ENCODE measurements at places on chromosomes 2 and 18. TPM values are rescaled to one million over a fixed set of nuclear protein-coding genes. Genes with fewer than 3 reads are reported as not detected.

- peak overlapping the region; percentile 49 for H3K27ac ChIP-seq
- no peak for DNase-seq
- no peak overlapping the region for H3K4me3 ChIP-seq
- H3K36me3 ChIP-seq, result no peaks in the 10 kb centered on the region
- H3K4me1 ChIP-seq, result peaks cover 7% of the 10 kb centered on the region
These were observed 281.6 kb upstream of the STON1 start for GRCh38 chr2:48248251-48248933.

GDF7 gene
- total RNA-seq, result 0.55 TPM

DNA sequence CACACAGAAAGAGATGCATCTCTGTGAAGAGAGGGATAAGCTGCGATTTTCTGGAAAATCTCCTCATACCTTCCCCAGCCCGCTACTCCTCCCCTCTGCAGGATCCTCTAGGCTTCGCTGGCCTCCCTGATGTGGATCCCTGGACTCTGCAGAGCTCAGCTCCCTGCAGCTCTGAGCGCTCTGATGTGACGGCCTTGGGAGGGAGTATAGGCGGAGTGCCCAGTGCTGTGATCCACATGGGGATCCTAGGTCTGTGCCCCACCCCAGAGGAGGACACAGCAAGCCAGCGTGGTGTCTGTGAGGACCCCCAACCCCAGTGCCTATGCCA is 111.0 kb downstream of the GYPC start:
- H3K4me1 ChIP-seq, result peaks cover 3% of the 10 kb centered on the region
- no peak overlapping the region for H3K27ac ChIP-seq
- H3K4me3 ChIP-seq, result no peak overlapping the region
- DNase-seq, result no peak
- peaks cover 11% of the 10 kb centered on the region for H3K27me3 ChIP-seq

DNA sequence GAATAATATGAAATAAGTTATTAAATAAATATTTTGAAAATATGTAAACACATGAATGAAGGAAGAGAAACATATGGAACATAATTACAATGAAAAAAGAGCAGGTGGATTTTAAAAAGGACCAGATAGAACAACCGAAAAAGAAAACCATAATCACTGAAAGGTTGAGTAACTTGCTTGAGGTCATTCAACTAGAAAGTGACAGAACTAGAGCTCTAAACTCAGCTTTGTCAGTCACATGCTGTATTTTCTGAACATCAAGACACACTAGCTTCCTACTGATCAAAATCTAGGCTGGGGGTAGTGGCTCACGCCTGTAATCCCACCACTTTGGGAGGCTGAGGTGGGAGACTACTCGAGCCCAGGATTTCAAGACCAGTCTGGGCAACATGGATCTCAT is 30.0 kb upstream of the ITGAV start:
- H3K27ac ChIP-seq, result no peak overlapping the region
- H3K4me3 ChIP-seq, result no peak overlapping the region

IL1RL2 gene
- 0.11 TPM for total RNA-seq

ACADL gene
- 0.42 TPM for total RNA-seq

GRCh38 chr2:226707499-226707898 is 92.1 kb downstream of the IRS1 start:
- no peaks in the 10 kb centered on the region for H3K27me3 ChIP-seq

SEPTIN10 gene
- total RNA-seq, result 86.8 TPM

GRCh38 chr2:7567646-7568045 is 650.4 kb downstream of the RNF144A start:
- no peak for DNase-seq
- no peak overlapping the region for H3K27ac ChIP-seq
- no peak overlapping the region for H3K4me3 ChIP-seq
- H3K36me3 ChIP-seq, result no peaks in the 10 kb centered on the region

DNA sequence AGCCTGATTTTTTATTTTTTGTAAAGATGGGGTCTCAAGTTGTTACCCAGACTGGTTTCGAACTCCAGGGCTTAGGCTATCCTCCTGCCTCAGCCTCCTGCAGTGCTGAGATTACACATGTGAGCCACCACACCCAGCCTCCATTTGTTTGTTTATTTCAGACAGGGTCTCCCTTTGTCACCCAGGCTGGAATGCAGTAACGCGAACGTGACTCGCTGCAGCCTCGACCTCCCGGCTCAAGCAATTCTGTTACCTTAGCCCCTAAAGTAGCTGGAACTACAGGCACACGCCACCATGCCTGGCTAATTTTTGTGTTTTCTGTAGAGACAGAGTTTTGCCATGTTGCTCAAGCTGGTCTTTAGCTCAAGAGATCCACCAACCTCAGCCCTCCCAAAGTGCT is 27.2 kb downstream of the UBXN4 start:
- peaks cover 76% of the 10 kb centered on the region for H3K36me3 ChIP-seq
- no peak overlapping the region for H3K4me3 ChIP-seq
- no peak for DNase-seq
- H3K27me3 ChIP-seq, result no peaks in the 10 kb centered on the region

DNA sequence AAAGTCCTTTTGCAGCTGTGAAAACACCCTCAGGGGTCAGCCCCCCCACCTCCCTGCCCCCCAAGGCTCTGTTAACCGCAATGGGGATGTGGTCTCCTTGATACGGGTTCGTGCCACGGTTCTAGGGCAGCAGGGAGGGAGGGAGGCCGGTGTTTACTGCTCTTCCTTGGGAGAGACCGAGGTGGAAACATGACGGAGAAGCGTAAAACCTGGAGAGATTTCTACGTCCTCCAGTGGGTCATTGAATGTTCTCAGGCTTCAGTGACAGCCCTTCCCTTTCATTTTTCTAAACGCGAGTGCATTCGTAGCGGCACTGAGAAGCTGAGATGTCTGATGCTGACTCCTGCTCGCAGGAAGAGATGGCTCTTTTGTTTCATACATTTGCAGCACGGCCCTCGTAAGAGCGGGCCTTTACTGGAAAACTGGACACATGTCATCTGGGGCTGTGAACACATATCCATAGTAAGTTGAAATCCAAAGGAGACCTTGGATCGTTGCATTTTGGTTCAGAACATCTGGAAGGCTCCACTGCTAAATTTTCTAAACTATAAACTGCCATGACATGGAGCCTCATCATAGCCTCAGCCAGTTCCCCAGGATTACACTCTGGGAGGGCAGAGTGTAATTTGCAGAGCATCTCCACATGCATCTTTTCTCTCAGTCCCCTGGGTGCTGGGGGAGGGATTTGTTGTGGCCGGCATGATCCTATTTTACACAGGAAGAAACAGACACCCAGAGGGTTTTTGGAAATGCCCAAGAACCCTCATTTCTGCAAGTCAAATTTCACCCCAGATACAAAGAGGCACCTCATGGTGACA is 40.6 kb upstream of the HDAC4 start:
- peaks cover 21% of the 10 kb centered on the region for H3K4me1 ChIP-seq
- peaks cover 30% of the 10 kb centered on the region for H3K27me3 ChIP-seq
- DNase-seq, result no peak
- H3K4me3 ChIP-seq, result peak overlapping the region; percentile 64
- no peak overlapping the region for H3K27ac ChIP-seq
- H3K36me3 ChIP-seq, result peaks cover 5% of the 10 kb centered on the region

DNA sequence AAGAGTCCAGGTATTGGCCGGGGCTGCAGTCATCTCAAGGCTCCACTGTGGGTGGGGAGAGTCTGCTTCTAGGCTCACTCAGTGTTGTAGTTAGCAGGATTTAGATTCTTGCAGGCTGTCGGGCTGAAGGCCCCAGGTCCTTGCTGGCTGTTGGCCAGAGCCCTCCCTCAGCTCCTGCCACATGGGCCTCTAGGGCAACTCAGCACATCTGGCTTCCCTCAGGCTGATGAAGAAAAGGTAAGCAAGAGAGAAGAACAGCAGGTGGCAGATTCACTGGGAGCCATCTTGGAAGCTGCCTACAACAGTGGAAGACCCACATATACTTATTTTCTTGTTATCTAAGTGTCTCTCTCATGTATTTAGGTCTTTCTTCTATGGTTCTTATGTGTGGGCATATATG is 4.3 kb downstream of the MRPS9 start:
- peaks cover 12% of the 10 kb centered on the region for H3K36me3 ChIP-seq
- H3K4me3 ChIP-seq, result no peak overlapping the region

- no peak overlapping the region for H3K27ac ChIP-seq
- no peaks in the 10 kb centered on the region for H3K36me3 ChIP-seq
- no peak for DNase-seq
- H3K4me1 ChIP-seq, result peaks cover 16% of the 10 kb centered on the region
- H3K27me3 ChIP-seq, result no peaks in the 10 kb centered on the region
These were observed 13.1 kb upstream of the EPG5 start for GRCh38 chr18:45980229-45980628.

GRCh38 chr2:85737481-85737880 is 16.3 kb upstream of the ATOH8 start:
- DNase-seq, result no peak
- H3K4me3 ChIP-seq, result no peak overlapping the region
- peaks cover 4% of the 10 kb centered on the region for H3K27me3 ChIP-seq

DNA sequence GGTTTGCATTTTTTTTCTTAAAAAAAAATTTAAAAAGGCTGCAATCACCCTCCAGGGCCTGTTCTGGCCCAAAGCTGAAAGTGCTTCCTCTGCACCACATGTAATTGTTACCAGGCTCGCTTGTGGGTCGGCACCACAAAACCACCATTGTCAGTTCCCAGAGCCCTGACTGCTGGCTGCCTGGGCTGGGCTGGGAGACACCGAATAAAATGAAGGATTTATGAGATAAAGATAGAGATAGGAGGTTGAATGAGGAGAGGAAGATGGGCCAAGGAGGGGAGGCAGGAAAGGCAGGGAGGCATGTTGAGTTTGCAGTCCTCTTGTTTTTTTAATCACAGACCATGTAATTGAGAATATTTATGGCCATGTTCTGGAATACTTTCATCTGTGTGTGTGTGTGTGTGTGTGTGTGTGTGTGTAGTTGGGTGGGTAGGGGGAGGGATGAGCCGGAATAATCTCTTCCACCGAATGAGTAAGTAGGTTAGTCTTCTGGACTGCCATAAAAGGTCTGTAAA is 14.7 kb downstream of the NRP2 start:
- H3K27me3 ChIP-seq, result no peaks in the 10 kb centered on the region
- 0 out of 2 replicates have a peak, but pooled peaks cover 2% of the 10 kb centered on the region for H3K36me3 ChIP-seq
- no peak overlapping the region for H3K4me3 ChIP-seq
- DNase-seq, result no peak
- peaks cover 81% of the 10 kb centered on the region for H3K4me1 ChIP-seq

CPLX4 gene
- total RNA-seq, result not detected

- no peaks in the 10 kb centered on the region for H3K4me1 ChIP-seq
- no peak for DNase-seq
- H3K4me3 ChIP-seq, result no peak overlapping the region
- no peaks in the 10 kb centered on the region for H3K27me3 ChIP-seq
These were observed 184.0 kb downstream of the SEPTIN10 start for GRCh38 chr2:109429567-109430328.

RHOB gene
- total RNA-seq, result 22.7 TPM
